AG04450 (cell line): ENCODE measurements at places on chromosomes 1 and 21.

DNA sequence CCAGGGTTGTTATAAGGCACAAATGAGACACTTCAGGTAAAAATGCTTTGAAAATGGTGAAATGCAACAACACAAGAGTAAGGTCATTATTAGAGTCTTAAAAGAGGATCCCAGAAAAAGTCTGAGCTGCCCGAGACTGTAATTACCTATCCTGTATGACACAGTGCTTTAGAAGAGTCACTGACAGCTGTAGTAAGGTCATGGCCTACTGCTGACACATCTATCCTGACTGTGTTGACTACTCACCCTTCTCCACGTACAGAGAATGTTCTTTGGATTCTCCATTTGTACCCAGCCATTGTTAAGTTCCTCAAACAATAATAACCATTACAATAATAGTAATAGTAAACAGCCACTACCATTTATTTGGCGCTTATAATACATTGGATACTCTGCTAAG, 104.4 kb downstream of the CACHD1 start:
- DNase-seq: no peak

GRCh38 chr1:180143359-180143758, 11.3 kb upstream of the QSOX1 start:
- no peak for DNase-seq

DNA sequence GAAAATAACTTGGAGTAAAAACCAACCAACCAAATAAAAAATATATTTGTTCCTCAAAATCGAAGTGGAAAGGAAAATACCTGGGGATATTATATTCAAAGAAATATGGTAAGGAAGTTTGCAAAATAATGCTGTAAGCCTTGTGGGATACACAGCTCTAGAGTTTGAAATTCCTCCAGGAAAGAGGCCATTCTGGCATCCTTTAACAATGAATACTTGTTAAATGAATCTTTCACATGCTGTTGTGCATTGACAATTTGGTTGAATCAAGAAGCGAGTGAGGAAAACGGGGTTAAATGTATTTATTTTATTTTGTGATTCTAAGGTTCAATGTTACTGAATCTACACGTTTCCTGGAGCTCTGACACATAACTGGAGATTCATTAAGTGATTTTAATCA, 30.5 kb upstream of the NTNG1 start:
- no peak for DNase-seq

DNA sequence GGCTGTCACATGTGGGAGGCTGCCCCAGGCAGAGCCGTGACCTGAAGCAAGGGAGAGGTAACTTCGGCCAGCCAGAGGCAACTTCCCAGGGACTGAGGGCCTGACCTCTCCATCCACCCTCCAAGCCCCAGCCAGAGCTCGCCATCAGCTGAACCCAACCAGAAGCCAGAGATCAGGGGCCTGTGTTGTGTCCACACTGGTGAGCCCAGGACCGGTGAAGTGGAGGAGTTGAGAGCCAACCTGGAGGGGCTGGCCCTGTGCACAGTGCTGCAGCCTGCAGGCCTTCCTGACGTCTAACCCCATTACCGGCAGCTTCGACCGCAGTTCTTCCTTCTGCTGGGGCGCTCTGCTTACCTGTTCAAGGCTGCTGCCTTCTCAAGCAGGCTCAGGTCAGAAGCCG, 19.6 kb upstream of the PDE9A start:
- DNase-seq: no peak

GRCh38 chr1:8666389-8667167, 150.9 kb downstream of the RERE start:
- no peak for DNase-seq

GRCh38 chr1:198701766-198702539, 63.1 kb downstream of the PTPRC start:
- DNase-seq: no peak

GRCh38 chr1:2546515-2547209, 9.5 kb upstream of the TNFRSF14 start:
- DNase-seq: no peak

DNA sequence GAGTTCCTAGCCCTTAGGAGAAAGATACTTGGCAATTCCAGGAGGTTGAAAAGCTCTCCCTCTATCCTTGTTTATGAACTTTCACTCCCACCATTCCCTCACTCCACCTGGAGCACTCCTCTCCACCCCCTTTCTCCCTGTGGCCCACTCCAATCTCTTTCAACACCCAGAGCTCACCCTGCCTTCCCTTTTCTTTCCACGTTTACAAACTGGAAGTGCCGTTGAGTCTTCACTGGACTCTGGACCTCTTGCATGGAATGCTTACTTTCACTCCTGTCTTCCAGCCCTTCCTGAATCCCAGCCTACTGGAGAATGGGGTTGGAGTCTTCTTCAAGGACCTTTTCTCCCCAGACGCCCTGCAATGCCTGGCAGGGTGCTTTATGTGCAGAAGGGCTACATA, 198.5 kb downstream of the RHOU start:
- no peak for DNase-seq

GRCh38 chr21:46498335-46499050, 39.8 kb downstream of the DIP2A start:
- no peak for DNase-seq

GRCh38 chr1:210043058-210043457, 105.0 kb downstream of the SYT14 start:
- no peak for DNase-seq

GRCh38 chr1:162375463-162375862, 1.2 kb downstream of the SPATA46 start:
- no peak for DNase-seq

GRCh38 chr1:248155927-248156326, 11.0 kb downstream of the OR2M5 start:
- no peak for DNase-seq

DNA sequence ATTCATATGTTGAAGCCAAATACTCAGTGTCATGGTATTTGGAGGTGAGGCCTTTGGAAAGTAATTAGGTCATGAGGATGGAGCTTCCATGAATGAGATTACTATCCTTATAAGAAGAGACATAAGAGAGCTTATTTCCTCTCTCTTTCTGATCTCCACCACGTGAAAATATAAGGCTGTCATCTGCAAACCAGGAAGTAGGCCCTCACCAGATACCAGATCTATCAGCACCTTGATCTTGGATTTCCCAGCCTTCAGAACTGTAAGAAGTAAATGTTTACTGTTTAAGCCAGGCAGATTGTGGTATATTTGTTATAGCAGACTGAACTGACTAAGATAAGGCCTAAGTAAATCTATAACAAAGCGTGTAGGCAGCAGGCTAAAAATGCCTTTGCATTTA, 25.3 kb downstream of the RBM11 start:
- DNase-seq: no peak

DNA sequence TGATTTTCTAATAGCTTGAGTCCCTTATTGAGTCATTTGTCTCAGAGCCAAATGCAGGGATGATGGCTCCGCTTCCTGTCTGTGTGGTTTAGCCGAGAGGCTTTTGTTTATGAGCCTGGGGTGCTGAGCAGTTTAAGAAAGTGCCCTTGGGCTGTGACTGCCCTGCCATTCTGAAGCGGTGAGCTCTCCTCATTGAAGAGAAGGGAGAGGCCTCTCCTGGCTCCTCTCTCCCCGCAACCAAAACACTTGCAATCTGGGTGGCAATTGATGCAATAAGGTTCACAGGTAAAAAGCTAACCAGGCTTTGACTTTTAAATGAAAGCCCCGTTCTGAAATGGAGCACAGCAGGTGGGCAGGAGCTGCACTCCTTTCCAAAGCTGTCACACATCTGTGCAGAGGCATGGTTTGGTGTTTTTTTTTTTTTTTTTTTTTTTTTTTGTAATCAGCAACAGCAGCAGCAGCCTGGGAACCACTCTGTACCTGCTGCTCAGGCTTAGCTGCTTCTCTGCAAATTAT, 403.7 kb downstream of the SIPA1L2 start:
- peak; percentile 20 for DNase-seq

DNA sequence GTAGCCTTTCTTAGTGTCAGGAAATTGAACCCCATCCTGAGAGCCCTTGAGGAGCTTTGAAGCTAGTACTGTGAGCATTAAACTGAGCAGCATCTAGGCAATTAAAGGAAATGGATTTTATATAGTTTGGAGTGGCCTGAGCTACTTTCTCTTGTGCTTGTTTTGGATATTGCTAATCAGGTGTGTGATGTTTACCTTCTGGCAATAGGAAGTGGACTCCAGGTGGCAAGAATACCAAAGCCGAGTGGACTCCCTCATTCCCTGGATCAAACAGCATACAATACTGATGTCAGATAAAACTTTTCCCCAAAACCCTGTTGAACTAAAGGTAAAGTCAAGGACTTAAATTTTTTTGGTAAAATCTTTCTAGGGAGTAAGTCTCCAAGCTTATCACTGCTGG, 79.4 kb downstream of the MACF1 start:
- no peak for DNase-seq

DNA sequence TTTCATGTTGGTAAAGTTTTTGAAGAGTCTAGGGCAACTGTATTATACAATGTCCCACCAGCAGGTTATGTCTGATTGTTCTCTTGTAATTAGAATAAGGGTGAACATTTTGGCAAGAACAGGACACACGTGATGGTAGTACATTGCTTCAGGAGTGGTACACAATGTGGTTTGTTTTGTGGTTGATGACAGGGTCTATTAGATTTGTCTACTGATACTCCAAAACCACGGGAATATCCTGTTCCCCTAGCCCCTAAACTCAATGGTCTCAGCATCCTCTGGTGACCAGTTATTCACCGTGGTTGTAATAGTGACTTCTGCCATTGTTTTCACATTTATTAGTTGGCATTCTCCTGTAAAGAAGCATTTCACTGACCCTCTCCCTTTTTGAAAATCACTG, 22.1 kb upstream of the ACTA1 start:
- DNase-seq: no peak

DNA sequence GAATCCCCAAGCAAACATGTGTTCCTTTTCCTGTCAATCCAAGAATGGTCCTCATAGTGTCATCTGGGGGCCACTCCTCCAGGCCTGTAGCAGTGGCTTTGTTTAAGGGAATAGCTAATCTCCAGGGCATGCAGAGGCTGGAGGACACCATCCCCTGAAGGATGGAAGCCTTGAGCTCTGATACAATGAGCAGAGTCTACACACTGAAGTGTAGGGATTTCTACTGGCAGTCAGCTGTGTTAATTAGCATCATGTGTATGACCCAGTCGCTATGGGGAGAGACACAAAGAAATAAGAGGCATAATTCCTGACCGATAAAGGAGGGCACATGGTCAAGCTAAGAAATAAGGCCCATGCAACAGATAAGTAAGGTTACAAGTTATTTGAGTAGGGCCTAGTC, 29.1 kb downstream of the ANGEL2 start:
- no peak for DNase-seq

- DNase-seq: peak; percentile 42
These were observed 26.3 kb downstream of the DUSP10 start for GRCh38 chr1:221715321-221716169.

GRCh38 chr21:45475797-45476570, 66.3 kb downstream of the SLC19A1 start:
- no peak for DNase-seq
